ENCODE measurements at places on chromosomes 3 and 15.

- DNase-seq, result no peak
These were observed 401.0 kb upstream of the TBL1XR1 start for GRCh38 chr3:177598097-177598833.

DNA sequence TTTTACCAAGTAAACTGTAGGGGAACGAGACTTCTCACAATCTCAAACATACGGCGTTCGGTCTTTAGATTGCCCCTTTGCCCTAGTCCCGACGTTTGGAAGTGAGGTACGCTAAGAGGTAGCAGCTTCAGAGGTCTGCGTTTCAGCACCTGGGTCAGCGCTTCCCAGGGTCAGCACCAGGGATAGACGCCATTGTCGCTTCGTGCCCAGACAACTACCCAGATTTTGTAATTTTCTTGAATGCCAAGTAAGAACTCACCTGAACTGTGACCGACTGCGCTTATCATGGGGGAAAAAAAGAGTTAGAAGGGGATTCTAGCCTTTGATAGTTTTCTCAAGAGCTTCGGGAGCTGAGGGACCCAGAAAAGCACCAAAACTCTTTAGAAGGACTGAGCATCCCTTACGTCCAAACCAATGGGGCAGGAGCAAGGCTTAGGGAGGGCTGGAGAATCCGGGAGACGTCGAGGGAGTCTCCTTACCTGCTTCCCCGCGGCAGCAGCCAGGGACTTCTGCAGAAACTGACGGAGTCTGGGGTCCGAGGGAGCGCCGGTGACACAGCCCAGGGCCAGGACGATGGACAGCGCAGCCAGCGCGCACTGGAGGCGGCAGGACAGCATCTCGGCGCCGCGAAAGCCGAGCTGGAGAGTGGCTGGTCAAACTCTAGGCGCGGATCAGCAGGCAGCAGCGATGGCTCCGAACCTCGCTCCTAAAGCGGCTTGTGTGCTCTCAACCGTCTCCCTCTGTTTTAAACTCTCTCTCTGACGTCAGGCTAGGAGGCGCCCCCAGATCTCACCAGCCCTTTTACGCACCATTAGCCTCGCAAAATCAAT lies at the start of gene SST:
Gene SST (minus strand): TSS at position 720 of the 830 bp plus-strand sequence. CDS start 103 bp downstream, at position 617.
- peak; percentile 21 for DNase-seq

DNA sequence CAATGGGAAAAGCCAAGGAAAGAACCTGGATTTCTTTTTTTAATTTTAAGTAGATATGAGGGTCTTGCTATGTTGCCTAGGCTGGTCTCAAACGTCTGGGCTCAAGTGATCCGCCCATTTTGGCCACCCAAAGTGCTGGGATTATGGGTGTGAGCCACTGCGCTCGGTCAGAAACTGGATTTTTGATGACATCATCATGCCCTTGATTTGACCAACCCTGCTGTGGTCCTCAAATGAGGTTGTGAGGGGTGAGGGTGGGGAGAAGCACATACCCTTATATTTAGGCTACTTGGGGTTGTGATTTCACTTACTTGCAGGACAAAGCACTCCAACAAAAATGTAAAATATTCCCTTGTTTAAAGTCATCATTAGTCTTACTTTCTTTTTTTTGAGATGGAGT lies 70.4 kb downstream of the C3orf38 start:
- DNase-seq, result no peak

GRCh38 chr3:1766384-1766783 lies 332.3 kb upstream of the CNTN4 start:
- no peak for DNase-seq

DNA sequence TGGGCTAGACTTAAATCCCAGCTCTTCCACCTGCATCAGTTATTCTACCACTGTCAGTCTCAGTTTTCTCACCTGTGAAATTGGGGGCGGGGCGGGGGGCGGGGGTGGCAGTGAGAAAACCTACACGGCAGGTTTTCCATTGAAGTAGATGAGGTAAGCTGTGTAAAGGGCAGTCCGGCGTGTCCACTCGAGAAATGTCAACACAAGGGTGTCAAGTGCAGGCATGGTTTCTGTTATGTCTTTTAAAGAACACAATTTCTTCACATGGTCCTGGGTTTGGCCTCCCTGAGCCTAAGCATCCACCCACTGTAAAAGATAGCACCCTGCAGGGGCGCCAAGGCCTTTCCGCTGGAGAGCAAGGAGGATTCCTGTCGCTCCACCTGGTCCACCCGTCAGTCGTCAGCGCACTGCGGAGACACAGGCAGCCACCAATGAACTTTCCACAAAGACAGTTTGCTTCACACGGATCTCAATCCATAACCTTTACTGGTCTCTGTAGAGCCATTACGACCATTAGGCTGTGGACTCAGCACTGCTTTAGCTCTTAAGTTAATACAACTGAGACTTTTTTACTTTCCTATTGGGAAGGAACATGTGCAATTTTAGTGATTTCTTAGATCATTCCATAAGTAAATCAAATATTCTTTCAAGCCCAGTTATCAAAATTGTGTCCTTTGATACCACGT lies 99.5 kb upstream of the FOXB1 start:
- no peak for DNase-seq

DNA sequence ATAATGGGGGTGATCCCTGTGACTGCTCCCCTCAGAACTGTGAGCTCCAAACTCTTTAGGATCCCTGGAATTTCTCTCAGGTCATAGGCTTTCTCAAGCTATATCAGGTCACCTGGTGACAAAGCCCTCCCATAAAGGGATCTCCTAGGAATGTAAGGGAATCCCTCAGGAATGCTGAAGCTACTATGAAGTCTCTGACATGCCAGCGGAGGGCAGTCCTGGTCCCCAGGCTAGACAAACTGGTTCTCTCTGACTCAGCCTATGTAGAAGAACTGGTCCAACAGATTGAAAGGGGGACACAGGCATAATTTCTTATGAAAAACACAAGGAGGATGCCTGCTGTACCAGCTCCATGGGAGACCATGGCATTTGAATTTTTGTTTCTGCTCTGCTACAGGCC lies 6.7 kb downstream of the LPCAT4 start:
- DNase-seq, result no peak

DNA sequence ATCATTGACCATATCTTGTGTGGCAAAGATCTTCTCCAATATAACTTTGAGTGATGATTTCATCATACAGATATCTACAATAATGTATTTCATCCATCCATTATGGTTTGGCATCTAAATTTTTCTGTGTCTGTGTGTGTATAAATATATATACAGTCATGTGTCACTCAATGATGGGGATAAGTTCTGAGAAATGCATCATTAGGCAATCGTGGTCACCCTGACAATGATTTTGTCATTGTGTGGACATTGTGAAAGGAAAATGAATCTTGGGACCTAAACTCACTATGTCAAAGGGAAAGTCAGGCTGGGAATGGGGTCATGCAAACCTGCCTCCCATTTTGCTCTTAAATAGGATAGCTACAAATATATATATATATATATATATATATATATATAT lies 12.4 kb downstream of the CFAP161 start:
- DNase-seq, result no peak

DNA sequence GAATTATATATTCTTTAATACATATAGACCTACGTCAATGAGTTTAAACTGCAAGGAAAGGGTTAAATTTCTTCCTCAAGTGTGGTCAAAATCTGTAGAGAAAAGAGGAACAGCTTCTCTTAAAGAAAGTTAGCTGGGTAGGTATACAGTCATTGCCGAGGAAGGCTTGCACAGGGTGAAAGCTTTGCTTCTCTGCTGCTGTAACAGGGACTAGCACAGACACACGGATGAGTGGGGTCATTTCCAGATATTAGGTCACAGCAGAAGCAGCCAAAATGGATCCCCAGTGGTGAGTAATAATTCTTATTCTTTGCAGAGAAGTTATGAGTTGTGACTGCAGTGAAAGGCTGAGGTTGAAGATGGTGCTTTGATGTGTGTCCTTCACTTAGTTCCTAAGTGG lies at the start of gene CD86:
Gene CD86 (plus strand): TSS at position 148 of the 400 bp plus-strand sequence. CDS start 128 bp downstream, at position 276.
- DNase-seq, result peak; percentile 54

GRCh38 chr15:66071921-66072295 lies 181.6 kb downstream of the MEGF11 start:
- no peak for DNase-seq

GRCh38 chr3:47425383-47425778 lies 44.6 kb downstream of the PTPN23 start:
- no peak for DNase-seq

- DNase-seq, result peak; percentile 16
These were observed 326.2 kb downstream of the CTNNB1 start for GRCh38 chr3:41525303-41526064.

DNA sequence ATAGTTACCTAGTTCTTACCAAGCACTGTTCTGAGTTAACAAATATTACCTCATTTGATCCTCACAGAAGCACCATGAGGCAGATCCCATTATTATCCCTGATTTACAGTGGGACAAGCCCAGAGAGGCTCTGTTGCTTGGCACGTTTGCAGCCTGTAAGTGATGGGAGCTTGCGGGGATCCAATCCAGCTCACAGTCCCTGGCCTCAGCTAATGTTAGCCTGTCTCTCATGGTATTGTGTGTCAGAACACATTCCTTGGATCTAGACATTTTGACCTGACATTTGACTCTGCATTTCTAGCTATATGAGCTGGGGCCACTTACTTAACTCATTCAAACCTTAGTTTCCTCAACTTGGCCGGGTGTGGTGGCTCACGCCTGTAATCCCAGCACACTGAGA lies 246.9 kb upstream of the LRTM1 start:
- DNase-seq, result no peak

GRCh38 chr3:133830071-133830470 lies 24.5 kb downstream of the SRPRB start:
- no peak for DNase-seq

DNA sequence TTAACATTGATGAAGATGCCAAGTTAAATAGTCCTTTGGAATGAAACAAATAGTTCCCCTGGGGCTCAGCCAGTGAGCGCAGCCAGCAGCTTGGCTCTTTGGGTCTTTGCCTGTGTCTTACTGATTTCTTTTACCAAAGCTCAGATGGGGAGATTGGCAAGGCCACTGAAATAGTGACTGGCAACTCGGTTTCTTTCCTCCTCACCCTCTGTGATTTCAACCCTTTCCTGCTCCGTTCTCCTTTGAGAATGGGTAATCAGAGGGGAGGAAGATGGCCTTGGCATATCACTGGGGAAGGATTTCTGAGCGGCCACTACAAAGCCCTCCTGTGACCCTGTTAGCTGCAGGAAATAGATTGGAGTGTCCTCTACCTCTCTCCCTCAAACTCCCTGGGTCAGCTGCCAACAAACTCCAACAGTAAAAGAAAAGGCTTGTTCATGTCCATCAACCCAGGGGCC lies 337.1 kb upstream of the LRRFIP2 start:
- no peak for DNase-seq

DNA sequence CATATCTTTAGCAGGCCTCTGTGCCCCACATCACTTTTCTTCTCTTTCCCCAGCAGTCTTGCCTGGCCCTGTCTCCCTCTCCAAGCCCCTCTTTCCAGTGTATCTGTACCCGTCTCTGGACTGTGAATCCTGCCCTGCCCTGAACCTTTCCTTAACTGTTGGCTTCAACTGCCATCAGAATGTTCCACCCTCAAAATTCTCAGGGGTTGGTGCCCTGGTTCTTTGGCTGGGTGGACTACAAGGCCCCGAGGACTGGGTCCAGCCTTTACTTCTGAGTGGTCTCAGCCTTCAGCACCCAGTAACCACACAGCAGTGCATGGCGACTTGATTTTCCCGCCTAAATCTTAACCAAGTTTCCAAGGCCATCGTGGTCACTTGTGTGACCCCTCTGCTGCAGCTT lies 333.5 kb upstream of the RGMA start:
- no peak for DNase-seq

DNA sequence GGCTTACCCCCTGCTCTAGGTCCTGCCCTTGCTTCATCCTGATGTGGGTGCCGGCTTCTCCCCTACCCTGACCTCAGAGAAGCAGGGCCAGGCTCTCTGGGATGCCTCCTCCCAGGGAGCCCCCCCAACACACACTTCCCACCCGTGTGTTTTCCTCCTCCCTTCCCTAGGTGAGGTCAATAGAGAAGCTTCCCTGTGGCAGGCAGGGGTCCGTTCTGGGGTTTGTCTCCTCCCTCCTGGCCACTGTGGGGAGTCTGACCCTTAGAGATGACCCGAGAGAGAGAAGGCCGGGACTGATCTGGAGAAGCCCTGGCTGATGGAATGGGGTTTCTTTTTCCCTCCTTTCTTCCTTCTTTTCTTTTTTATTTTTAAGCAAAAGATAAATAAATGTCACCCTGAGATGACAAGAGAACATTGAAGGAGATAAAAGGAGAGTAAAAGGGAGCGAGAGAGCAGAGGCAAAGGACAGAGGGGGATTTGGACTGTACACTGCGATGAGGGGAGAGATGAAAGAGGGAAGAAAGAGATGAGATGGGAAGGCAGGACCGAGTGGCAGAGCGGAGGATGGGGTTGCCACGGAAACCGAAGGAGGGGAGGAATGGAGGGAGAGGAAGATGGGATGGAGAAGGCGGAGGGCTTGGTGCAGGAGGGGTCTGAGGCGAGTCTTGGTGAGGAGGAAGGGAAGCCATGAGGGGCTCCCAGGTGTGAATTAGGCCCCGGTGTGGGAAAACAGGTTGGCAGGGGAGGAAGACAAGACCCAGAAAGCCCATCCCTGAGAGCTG lies 48.4 kb downstream of the IDH2 start:
- no peak for DNase-seq

DNA sequence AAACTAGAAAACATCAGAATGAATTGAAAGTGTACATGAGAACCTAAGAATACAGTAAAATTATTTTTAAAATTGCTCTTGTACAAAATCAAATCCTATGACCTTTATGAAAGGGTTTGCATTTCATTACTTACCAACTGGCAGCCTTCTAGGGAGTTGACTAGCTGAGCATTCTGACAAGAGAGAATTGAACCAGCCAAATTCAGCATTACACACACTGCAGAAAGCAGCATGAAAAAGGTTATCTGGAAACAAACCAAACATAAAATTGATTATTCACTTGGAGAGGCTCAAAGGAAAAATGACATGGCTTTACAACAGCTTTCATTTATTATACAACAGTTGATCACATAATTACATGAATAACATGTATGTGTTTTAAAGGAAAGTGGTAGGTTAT lies 17.4 kb downstream of the NSMCE3 start:
- no peak for DNase-seq

DNA sequence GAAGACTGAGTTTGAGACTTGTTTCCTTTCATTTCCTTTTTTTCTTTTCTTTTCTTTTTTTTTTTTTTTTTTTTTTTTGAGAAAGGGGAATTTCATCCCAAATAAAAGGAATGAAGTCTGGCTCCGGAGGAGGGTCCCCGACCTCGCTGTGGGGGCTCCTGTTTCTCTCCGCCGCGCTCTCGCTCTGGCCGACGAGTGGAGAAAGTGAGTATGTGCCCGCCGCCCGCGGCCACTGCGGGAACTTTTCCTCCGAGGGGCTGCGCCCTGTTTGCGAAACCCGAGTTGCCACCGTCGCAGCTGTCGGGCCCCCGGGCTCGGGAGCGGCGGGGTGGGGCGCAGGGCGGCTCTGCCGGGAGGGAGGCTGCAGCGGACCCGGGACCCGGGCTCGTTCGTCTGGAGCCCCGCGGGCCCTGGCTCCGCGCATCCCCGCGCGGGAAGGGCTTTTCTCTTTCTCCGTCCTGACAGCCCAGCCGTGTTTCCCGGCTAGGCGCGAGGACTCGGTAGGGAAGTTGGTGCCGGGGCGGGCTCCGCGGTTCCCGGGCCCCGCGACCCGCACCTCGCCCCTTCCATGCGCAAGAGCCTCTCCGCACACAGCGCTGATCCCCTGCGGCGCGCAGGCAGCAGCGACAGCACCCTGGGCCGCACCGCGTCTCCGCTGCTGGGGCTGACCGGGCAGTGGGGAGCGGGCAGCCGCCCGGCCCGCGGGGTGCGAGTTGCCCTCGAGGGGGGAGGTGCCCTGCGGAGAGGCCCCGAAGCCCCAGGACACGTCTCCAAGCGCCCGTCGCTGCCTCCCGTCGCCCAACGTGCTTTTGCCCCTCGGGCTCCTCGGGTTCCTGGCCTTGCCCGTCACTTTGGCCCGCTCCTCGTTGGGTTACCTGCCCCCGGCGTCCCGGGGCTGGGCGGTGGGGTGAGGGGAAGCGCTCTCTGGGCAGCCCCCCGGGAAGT lies 1.4 kb downstream of the IGF1R start:
- DNase-seq, result peak; percentile 24

Data from activated CD4-positive, alpha-beta T cell treated with anti-CD3 and anti-CD28 coated beads, Interleukin-10, Interleukin-2, amounts not matched to agents 100 ng/mL and 50 ng/mL, durations not matched to agents 16 hours and 8 hours (primary cell).